NK-92 treated with Interleukin-12 subunit alpha and Interleukin-12 subunit beta, amount 100 ng/mL, for 24 hours (cell line): ENCODE measurements at places on chromosomes 3 and 15.

- no peak for DNase-seq
Observed at GRCh38 chr15:77085297-77085696, 14.4 kb upstream of the TSPAN3 start.

DNA sequence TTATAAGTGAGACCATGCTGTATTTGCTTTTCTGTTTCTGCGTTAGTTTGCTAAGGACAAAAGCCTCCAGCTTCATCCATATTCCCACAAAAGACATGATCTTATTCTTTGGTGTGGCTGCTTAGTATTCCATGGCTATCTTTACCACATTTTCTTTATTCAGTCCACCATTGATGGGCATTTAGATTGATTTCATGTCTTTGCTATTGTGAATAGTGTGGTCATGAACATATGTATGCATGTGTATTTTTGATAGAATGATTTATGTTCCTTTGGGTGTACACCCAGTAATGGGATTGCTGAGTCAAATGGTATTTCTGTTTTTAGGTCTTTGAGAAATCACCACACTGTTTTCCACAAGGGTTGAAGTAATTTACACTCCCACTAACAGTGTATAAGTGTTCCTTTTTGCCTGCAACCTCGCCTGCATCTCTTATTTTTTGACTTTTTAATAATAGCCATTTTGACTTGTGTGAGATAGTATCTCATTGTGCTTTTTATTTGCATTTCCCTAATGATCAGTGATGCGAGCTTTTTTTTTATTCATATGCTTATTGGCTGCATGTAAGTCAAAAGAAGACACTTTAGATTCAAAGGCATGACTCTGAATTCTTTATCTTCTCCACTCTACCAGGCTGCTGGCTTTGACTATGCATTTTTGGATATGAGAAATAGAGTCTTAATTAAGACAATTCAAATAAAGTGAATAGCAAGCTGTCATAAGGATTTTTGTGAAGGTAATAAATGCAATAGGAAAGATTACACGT, 183.3 kb upstream of the SYNPR start:
- DNase-seq, result no peak

- DNase-seq, result no peak
Observed at GRCh38 chr15:65801229-65801805, 9.2 kb upstream of the DENND4A start.

GRCh38 chr3:95721938-95722337, 1092.5 kb upstream of the EPHA6 start:
- DNase-seq, result no peak

- no peak for DNase-seq
Observed at GRCh38 chr3:156601497-156601896, 46.6 kb upstream of the SSR3 start.

DNA sequence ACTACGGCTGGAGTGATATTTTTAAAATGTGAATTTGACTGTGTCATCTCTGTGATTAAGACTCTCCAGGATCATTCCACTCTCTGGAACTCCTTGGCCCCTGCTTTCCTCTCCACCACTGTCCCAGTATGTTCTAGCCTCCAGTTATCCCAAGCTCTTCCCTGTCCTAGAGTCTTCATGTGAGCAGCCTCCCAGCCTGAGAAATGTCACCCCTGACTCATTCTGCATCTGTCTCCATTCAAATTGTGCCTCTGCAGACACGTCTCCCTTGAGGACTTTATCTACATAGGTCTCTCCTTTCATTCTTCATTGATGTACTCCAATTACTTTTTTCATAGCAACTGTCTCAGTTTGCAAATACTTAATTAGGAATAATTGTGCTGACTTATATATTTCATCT, 317.7 kb upstream of the ADAMTS9 start:
- DNase-seq, result no peak
